GM23248 (cell line): ENCODE measurements at places on chromosomes 4 and X. TPM values are rescaled to one million over a fixed set of nuclear protein-coding genes. Genes with fewer than 3 reads are reported as not detected.
A peak's percentile ranks its signal among the peaks of the same experiment; 100 is the strongest.

Gene HTATSF1
- total RNA-seq = 46.9 and 58.8 TPM in 2 replicates

Gene WDFY3
- total RNA-seq = 38.7 and 45.6 TPM in 2 replicates

DNA sequence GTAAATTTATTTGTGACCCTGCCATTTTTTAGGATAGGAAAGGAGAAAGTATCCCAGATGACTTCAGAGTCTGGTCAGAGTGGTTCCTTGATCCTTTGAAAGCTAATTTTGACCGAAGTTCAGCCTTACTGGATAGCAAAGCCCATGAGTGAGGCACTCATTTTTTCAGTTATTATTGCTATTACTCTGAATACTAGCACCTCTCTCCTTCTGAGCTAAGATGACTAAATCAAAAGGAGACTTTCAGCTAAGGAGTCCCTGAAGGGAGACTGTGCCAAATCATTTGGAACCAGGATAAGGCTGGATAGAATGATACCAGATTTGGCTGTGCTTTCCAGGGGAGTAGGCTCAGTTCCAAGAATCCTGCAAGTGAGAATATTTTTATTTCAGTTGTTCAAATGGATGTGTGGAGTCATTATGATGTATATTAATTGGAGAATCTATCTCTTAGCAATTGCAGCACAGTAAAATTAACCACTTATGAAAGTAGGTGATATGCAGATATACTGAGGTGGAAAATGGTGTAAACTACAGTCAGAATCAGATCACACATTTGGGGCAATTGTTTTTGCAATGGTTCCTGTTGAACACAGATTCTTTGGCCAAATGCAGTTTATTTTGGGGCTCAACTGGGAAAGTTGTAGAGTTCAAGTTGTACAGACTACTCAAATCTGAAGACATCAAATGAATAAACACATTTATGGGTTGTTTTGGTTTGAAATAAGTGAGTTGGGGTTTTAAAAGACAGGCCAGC, 1.2 kb downstream of the P2RY10 start:
- DNase-seq = no peak

DNA sequence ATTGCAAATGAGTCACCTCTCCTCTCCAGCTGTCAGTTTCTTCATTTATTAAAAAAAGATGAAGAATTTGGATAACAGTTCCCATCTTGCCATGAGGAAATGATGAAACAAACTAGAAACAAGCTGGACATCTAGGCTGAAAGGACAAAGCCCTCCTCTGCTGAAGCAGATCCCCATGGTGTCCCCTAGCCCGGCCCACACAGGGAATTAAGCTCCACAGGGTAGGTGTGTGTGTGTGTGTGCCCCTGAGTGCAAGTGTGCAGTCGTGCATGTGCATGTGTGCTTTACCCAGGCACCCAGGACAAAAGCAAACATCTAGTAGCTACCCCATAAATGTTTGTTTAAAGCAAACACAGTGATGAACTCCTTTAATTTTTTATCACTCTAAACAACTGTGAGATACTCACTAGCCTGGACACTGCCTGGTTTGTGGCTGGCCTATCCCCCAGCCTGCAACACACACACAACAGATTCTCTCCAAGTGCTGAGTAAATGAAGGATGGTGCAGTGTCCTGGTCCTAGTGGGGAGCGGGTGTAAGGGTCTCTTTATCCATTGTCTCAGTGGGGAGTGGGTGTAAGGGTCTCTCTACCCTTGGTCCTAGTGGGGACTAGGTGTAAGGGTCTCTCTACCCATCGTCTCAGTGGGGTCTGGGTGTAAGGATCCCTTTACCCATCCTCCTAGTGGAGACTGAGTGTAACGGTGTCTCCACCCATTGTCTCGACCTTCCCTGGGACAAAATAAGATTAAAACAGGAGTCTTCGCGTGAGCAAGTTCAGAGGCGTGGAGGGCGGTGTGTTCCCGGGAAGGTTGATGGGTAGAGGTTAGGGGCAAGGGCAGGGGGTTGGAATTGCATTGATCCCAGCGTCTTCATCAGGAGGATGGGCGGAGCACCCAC, 688 bp upstream of the EVC start:
- peak; percentile 69 for DNase-seq

DNA sequence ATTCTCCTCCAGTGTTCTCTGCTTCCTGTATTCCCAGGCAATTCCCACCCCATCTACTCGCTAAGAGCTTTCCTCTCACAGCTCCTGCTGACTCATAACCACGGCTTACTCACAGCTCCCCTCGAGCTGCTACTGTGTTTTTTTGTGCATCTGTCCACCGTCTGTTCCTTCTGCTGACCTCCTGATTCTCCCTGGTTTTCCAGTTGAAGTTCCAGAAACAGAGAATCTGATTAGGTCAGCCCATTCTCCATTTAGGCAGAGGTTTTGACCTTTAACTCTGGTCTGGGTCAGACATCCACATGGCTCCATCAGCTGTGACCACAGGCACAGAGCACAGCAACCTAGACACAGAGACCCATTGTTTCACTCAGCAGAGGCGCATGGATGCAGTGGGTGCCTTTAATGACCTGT, 5.5 kb upstream of the SMIM20 start:
- DNase-seq = peak; percentile 96
